LHCN-M2 (cell line): ENCODE measurements at places on chromosomes 11 and 22. TPM values are rescaled to one million over a fixed set of nuclear protein-coding genes. Genes with fewer than 3 reads are reported as not detected.

TBX10 gene
- not detected in 2 replicates for total RNA-seq

- DNase-seq: no peak
Measured at GRCh38 chr11:31783252-31783651, 27.9 kb downstream of the PAX6 start.

DNA sequence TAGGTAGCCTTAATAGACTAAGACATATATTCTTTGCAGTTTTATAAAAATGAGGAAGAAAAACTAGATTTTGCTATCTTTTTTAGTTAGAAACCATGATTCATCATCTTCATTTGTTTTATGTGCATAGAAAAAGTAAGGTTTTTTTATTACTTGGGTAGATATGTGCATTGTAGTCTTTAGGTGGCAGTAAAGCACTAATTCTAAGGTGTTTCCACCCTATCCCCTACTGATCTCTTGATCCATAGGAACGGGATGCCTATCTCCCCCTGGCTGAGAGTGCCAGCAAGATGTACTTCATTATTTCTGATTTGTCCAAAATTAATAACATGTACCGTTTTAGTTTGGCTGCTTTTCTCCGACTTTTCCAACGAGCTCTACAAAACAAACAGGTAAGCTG lies 148.1 kb downstream of the DYNC2H1 start:
- DNase-seq: peak; percentile 13

GRCh38 chr11:124954590-124954955 lies 571 bp downstream of the CCDC15 start:
- DNase-seq: no peak
